ENCODE measurements at places on chromosomes 7 and 10. TPM values are rescaled to one million over a fixed set of nuclear protein-coding genes. Genes with fewer than 3 reads are reported as not detected.

- no peaks in the 10 kb centered on the region for H3K4me1 ChIP-seq
- H3K27ac ChIP-seq: no peak overlapping the region
- H3K27me3 ChIP-seq: no peaks in the 10 kb centered on the region
Measured at GRCh38 chr10:70544431-70545340, 57.9 kb downstream of the PRF1 start.

GRCh38 chr7:76375251-76375650 is 16.5 kb upstream of the YWHAG start:
- H3K27ac ChIP-seq: no peak overlapping the region
- DNase-seq: no peak
- H3K4me3 ChIP-seq: no peak overlapping the region
- H3K36me3 ChIP-seq: no peaks in the 10 kb centered on the region

DNA sequence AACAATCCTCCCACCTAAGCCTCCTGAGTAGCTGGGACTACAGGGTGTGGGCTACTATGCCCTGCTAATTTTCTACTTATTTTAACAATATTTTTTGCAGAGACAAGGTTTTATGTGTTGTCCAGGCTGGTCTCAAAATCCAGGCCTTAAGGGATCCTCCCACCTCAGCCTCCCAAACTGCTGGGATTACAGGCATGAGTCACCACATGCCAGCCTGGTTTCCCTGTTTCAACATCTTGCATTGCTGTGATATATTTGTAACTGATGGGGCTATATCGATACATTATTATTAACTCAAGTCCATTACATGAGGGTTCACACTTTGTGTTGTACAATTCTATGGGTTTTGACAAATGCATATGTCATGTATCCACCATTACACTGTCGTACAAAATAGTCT is 41.9 kb upstream of the OGDHL start:
- H3K4me3 ChIP-seq: no peak overlapping the region
- H3K27me3 ChIP-seq: no peaks in the 10 kb centered on the region
- H3K27ac ChIP-seq: no peak overlapping the region
- DNase-seq: no peak
- H3K4me1 ChIP-seq: no peaks in the 10 kb centered on the region

GRCh38 chr7:64686493-64687184 is 20.7 kb downstream of the ZNF107 start:
- no peaks in the 10 kb centered on the region for H3K4me1 ChIP-seq
- no peaks in the 10 kb centered on the region for H3K36me3 ChIP-seq
- H3K27ac ChIP-seq: no peak overlapping the region
- no peak overlapping the region for H3K4me3 ChIP-seq
- H3K27me3 ChIP-seq: no peaks in the 10 kb centered on the region

DNA sequence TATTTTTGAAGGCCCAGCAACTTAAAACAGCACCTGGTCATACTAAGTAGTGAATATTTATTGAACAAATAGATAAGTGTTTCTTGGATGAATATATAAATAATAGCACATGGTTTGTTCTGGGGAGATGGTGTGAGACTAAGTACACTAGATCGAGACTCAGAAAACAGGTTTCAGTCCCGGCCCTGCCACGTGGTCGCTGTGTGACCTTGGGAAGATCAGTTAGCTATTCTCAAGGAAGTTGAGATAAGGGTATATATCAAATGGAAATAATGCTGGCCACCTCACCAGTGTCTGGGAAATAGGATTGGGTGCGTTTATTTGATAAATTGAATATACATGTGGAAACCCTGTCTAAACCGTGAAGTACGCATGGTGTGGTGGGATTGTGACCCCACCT is 354.6 kb downstream of the SDK1 start:
- no peak overlapping the region for H3K27ac ChIP-seq
- H3K4me1 ChIP-seq: no peaks in the 10 kb centered on the region
- no peak overlapping the region for H3K4me3 ChIP-seq
- DNase-seq: no peak
- no peaks in the 10 kb centered on the region for H3K27me3 ChIP-seq

- no peak for DNase-seq
- no peaks in the 10 kb centered on the region for H3K36me3 ChIP-seq
- H3K4me1 ChIP-seq: no peaks in the 10 kb centered on the region
- H3K27me3 ChIP-seq: no peaks in the 10 kb centered on the region
Measured at GRCh38 chr10:99457813-99458212, 27.4 kb upstream of the GOT1 start.

DNA sequence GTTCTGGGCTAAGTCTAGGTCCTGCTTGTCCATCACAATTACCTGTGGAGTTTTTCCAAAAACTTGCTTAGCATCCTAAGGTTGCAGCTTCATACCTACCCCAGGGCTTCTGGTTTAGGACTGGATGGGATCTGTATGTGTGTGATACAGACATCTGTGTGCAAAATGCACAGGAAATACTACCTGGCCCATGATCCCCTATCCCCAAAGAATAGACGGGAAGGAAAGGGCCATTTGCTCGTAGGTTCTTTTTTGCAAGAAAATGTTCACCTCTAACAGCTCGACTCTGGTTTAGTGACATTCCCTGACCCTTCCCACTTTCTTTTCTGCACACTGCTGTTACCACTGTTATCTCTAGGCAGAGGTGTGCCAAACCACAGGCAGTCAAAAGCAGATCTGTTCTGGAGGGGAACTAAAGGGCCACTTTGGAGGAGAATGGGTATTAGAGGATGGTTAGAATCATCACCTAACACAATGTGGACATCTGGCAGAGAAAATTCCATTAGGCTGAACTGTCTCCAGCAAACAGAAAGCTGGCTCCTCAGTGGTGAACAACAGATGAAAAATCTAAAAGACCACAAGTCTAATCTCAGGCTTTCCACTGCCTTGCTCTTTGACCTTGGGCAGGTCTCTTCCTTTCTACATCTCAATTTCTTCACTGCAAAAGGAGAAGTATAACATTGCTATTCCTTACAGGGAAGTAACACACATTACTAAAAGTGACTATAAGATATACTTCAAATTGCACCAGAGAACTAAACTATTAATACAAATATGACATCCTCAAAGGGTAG is 107.4 kb downstream of the UBE2H start:
- no peak overlapping the region for H3K27ac ChIP-seq
- no peak overlapping the region for H3K4me3 ChIP-seq
- no peaks in the 10 kb centered on the region for H3K4me1 ChIP-seq
- H3K36me3 ChIP-seq: no peaks in the 10 kb centered on the region
- no peaks in the 10 kb centered on the region for H3K27me3 ChIP-seq

The MYL10 gene
- not detected for total RNA-seq

DNA sequence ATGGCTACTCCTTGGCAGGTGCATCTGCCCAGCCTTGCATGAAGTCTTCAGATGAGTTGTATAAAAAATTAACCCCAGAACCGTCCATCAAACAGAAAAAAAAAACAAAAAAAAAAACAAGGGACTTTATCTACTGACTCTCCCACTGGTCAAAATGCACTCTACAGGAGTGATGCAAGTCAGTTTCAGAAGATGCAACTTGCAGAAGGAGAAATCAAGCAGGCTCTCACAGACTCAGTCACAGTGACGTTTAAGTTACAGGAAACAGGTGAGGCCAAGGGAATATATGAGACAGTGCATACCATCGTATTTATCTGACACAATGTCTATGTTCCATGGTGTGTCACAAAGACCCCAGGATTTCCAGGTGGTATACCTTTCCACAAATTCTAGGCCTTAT is 17.5 kb upstream of the PRPS1L1 start:
- H3K4me3 ChIP-seq: no peak overlapping the region
- H3K36me3 ChIP-seq: no peaks in the 10 kb centered on the region
- no peaks in the 10 kb centered on the region for H3K27me3 ChIP-seq
- no peaks in the 10 kb centered on the region for H3K4me1 ChIP-seq
- no peak overlapping the region for H3K27ac ChIP-seq

GRCh38 chr10:110642204-110643034 is 1.7 kb upstream of the RBM20 start:
- H3K4me3 ChIP-seq: no peak overlapping the region
- H3K27ac ChIP-seq: no peak overlapping the region
- H3K4me1 ChIP-seq: peaks cover 10% of the 10 kb centered on the region
- H3K27me3 ChIP-seq: peaks cover 55% of the 10 kb centered on the region
- no peaks in the 10 kb centered on the region for H3K36me3 ChIP-seq

GRCh38 chr7:92268921-92269320 is 23.1 kb downstream of the ANKIB1 start:
- no peaks in the 10 kb centered on the region for H3K4me1 ChIP-seq
- H3K27me3 ChIP-seq: no peaks in the 10 kb centered on the region
- no peaks in the 10 kb centered on the region for H3K36me3 ChIP-seq
- no peak overlapping the region for H3K4me3 ChIP-seq
- H3K27ac ChIP-seq: no peak overlapping the region

- no peaks in the 10 kb centered on the region for H3K27me3 ChIP-seq
- H3K27ac ChIP-seq: no peak overlapping the region
- H3K4me3 ChIP-seq: no peak overlapping the region
- no peaks in the 10 kb centered on the region for H3K4me1 ChIP-seq
Measured at GRCh38 chr10:114877301-114877644, 55.7 kb downstream of the FHIP2A start.

The REPIN1 gene
- total RNA-seq: 304 TPM

DNA sequence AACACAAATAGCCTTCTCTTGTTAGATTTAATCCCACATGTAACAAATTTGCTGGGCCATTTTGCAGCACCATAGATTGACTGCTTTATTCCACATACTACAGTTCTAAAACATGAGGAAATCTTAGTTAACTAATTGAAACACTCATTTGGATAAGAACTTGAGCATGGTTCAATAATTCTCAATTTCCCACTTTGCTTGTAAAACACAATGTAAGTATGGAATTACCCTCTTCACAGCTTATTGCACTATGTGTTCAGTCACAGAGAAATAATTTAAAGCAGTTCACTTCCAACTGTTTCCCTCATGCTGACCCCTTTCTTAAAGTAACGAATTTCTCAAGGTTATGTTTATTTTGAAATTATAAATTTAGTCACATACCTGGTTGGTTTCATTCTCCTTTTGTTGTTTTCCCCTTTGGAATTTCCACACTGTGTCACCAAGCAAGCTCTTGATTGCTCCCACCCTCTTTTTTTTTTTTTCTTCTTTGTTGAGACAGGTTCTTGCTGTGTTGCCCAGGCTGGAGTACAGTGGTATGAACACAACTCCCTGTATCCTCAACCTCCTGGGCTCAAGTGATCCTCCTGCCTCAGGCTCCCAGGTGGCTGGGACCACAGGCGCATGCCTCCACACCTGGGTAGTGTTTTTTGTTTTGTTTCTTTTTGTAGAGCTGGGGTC is 425.4 kb downstream of the EXOC4 start:
- no peak overlapping the region for H3K27ac ChIP-seq
- no peaks in the 10 kb centered on the region for H3K36me3 ChIP-seq
- H3K4me3 ChIP-seq: no peak overlapping the region
- no peaks in the 10 kb centered on the region for H3K4me1 ChIP-seq
- no peaks in the 10 kb centered on the region for H3K27me3 ChIP-seq

GRCh38 chr7:108165723-108166122 is 35.6 kb upstream of the LAMB4 start:
- no peak overlapping the region for H3K4me3 ChIP-seq
- no peak overlapping the region for H3K27ac ChIP-seq
- no peaks in the 10 kb centered on the region for H3K4me1 ChIP-seq
- no peaks in the 10 kb centered on the region for H3K27me3 ChIP-seq

DNA sequence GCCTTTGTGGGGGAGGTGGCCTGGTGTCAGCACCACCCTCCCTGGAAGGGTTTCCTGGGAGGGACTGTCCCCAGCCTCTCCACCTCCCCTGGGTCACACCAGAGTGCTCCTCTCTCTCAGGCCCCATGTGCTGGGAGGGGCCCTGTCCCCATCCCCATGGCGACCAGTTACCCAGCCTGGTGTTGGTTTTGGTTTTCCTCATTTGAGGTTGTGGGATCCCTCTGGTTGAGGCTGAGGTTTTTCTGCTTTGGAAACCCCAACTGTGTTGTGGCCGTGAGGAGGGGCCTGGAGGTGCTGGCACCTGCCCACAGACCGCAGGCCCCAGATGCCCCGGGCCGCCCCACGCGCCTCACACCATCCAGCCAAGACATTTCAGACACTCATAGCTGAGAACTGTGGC is 106.3 kb downstream of the GRK5 start:
- no peaks in the 10 kb centered on the region for H3K27me3 ChIP-seq
- no peaks in the 10 kb centered on the region for H3K36me3 ChIP-seq
- H3K27ac ChIP-seq: no peak overlapping the region
- peaks cover 6% of the 10 kb centered on the region for H3K4me1 ChIP-seq
- no peak overlapping the region for H3K4me3 ChIP-seq

The BMPER gene
- total RNA-seq: 1.3 TPM

- H3K4me1 ChIP-seq: no peaks in the 10 kb centered on the region
- no peaks in the 10 kb centered on the region for H3K36me3 ChIP-seq
- H3K27ac ChIP-seq: no peak overlapping the region
- no peak for DNase-seq
- H3K4me3 ChIP-seq: no peak overlapping the region
- H3K27me3 ChIP-seq: no peaks in the 10 kb centered on the region
Measured at GRCh38 chr10:98259606-98260315, 8.2 kb downstream of the LOXL4 start.

DNA sequence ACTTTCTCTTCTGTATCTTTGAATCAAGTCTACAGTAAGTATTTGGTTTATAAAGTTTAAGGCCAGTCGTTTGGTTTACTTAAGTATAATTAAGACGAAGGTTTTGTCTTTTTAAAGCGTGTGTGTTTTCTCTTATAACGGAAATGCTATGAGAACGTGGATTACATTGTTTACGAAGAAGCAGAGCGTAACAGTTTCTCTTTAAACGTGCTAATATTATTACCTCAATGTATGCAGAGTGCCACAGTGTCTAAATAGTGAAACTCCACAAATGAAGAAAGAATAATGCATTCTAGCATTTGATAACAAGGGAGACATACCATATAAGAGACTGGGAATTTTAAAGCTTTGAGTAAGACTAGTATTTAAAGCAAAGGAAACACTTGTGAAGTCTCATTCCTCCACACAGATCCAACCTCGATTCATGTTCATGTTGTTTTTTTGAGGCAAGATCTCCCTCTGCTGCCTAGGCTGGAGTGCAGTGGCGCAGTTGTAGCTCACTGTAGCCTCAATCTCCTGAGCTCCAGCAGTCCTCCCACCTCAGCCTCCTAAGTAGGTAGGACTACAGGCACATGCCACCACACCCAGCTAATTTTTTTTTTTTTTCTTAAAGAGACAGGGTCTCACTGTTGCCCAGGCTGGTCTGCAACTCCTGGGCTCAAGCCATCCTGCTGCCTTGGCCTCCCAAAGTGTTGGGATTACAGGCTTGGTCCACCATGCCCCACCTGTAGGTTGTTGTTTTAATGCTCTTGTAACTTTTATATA is 75.1 kb downstream of the ANKRD61 start:
- peak overlapping the region; percentile 74 for H3K27ac ChIP-seq
- H3K4me3 ChIP-seq: peak overlapping the region; percentile 72
- DNase-seq: peak; percentile 43
- H3K36me3 ChIP-seq: no peaks in the 10 kb centered on the region
- H3K4me1 ChIP-seq: peaks cover 5% of the 10 kb centered on the region

Data from colonic mucosa (tissue), 4 donors.